ENCODE measurements at places on chromosomes 4 and X. TPM values are rescaled to one million over a fixed set of nuclear protein-coding genes. Genes with fewer than 3 reads are reported as not detected.
A peak's percentile ranks its signal among the peaks of the same experiment; 100 is the strongest.

DNA sequence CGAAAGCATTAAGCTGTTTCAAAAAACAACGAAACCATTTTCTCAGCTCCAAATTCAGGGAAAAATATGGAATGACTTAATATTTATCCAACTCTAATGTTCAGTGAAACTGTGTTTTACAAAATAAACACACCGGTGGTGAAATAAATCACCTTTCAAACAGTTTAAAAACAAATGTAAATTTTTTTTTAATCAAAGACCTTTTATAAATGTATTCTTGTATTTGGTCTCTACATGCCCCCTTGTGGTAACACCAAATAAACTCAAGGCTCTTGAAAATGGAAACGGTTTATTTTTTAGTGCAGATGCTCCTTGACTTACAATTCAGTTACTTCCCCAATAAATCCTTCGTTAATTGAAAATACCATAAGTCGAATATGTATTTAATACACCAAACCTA, 45.8 kb upstream of the ITM2A start:
- peak; percentile 1 for DNase-seq
- no peaks in the 10 kb centered on the region for H3K36me3 ChIP-seq
- H3K27ac ChIP-seq: no peak overlapping the region
- no peaks in the 10 kb centered on the region for H3K27me3 ChIP-seq

GRCh38 chr4:60981534-60981933, 218.6 kb upstream of the ADGRL3 start:
- H3K27me3 ChIP-seq: no peaks in the 10 kb centered on the region
- H3K4me3 ChIP-seq: no peak overlapping the region
- no peak overlapping the region for H3K27ac ChIP-seq
- H3K4me1 ChIP-seq: no peaks in the 10 kb centered on the region

- H3K27ac ChIP-seq: no peak overlapping the region
- no peaks in the 10 kb centered on the region for H3K36me3 ChIP-seq
- no peak for DNase-seq
- H3K27me3 ChIP-seq: no peaks in the 10 kb centered on the region
- no peak overlapping the region for H3K4me3 ChIP-seq
- no peaks in the 10 kb centered on the region for H3K4me1 ChIP-seq
Observed at GRCh38 chr4:87151730-87152129, 68.7 kb downstream of the KLHL8 start.

- no peaks in the 10 kb centered on the region for H3K27me3 ChIP-seq
- no peak overlapping the region for H3K27ac ChIP-seq
- H3K4me1 ChIP-seq: no peaks in the 10 kb centered on the region
- no peaks in the 10 kb centered on the region for H3K36me3 ChIP-seq
- no peak for DNase-seq
Observed at GRCh38 chr4:71692198-71692597, 91.7 kb downstream of the GC start.

DNA sequence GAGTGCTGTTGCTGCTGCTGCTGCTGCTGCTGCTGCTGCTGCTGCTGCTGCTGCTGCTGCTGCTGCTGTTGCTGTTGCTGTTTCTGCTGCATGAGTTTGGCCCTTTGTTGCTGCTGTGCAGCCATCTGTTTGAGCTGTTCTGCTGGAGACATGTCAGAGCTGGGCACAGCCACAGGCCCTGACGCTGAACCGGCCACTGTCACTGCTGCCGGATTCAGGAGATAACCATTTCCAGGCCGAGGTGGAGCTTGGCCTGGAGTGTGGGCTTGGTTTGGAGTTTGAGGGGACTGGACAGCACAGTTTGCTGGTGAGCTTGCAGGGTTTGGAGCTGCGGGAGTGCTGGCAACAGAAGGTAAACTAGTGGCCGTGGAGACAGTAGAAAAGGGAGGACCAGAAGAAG, 224.3 kb downstream of the MGST2 start:
- peaks cover 12% of the 10 kb centered on the region for H3K4me1 ChIP-seq
- no peaks in the 10 kb centered on the region for H3K36me3 ChIP-seq
- no peak for DNase-seq
- no peak overlapping the region for H3K4me3 ChIP-seq
- H3K27me3 ChIP-seq: no peaks in the 10 kb centered on the region

DNA sequence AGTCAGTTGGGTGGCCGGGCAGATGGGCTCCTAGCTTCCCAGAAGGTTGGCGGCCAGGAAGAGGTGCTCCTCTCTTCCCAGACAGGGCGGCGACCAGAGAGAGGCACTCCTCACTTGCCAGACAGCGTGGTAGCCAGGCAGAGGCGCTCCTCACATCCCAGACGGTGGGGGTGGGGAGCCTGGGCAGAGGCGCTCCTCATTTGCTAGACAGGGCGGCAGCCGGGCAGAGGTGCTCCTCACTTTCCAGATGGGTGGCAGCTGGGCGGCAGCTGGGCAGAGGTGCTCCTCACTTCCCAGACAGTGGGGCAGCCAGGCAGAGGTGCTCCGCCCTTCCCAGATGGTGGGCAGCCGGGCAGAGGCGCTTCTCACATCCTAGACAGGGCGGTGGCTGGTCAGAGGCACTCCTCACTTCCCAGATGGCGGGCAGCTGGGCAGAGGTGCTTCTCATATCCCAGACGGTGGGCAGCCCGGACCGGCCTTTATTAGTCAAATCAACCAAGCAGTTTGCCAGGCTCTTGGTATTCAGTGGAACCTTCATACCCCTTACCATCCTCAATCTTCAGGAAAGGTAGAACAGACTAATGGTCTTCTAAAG, 13.5 kb upstream of the NONO start:
- H3K4me1 ChIP-seq: no peaks in the 10 kb centered on the region
- H3K36me3 ChIP-seq: no peaks in the 10 kb centered on the region
- H3K4me3 ChIP-seq: no peak overlapping the region
- H3K27me3 ChIP-seq: no peaks in the 10 kb centered on the region
- no peak for DNase-seq

Gene BEX4
- 1.1 TPM for total RNA-seq

Gene EDA2R
- 0.05 TPM for total RNA-seq

Gene FRG1
- total RNA-seq: 16.1 TPM

All from Panc1 (cell line).